ENCODE measurements at places on chromosomes 7 and 10.

DNA sequence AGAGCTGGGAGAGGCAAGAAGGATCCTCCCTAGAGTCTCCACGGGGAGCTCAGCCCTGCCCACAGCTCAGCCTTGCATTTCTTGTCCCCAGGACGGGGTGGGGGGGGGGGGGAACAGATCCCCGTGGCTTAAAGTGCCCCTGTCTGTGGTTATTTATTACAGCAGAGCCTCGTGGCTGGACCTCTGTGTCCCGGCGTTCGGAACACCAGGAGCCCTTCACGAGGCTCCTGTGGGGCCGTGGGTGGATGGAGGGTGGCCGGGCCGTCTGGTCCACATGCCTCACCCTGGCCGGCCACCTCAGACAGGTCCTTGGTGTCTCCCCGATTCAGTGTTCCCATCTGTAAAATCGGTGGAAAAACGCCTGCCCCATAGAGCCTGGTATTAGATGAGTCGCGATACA, 37.9 kb downstream of the FAM20C start:
- no peak overlapping the region for H3K4me3 ChIP-seq
- H3K27ac ChIP-seq = no peak overlapping the region
- no peaks in the 10 kb centered on the region for H3K36me3 ChIP-seq
- H3K27me3 ChIP-seq = no peaks in the 10 kb centered on the region

DNA sequence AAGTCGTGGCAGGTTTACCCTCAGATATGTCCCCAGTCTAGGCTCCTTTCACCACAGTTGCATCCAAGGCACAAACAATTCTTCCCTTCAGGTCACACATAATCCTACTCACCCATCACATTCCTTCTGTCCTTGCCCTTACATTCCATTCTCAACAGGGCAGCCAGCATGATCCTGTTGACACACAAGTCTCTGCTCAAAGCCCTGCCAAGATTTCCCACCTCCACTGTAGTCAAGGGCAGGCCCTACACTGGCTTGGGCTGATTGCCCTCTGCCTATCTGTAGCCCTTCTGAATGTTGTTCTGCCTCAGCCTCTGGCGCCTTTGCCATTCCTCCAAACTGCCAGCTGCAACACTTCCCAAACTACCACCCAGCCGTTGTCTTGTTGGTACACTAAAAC, 187.9 kb upstream of the AKR1E2 start:
- H3K4me1 ChIP-seq = no peaks in the 10 kb centered on the region
- no peak overlapping the region for H3K27ac ChIP-seq
- H3K36me3 ChIP-seq = no peaks in the 10 kb centered on the region
- H3K4me3 ChIP-seq = no peak overlapping the region
- H3K27me3 ChIP-seq = no peaks in the 10 kb centered on the region

DNA sequence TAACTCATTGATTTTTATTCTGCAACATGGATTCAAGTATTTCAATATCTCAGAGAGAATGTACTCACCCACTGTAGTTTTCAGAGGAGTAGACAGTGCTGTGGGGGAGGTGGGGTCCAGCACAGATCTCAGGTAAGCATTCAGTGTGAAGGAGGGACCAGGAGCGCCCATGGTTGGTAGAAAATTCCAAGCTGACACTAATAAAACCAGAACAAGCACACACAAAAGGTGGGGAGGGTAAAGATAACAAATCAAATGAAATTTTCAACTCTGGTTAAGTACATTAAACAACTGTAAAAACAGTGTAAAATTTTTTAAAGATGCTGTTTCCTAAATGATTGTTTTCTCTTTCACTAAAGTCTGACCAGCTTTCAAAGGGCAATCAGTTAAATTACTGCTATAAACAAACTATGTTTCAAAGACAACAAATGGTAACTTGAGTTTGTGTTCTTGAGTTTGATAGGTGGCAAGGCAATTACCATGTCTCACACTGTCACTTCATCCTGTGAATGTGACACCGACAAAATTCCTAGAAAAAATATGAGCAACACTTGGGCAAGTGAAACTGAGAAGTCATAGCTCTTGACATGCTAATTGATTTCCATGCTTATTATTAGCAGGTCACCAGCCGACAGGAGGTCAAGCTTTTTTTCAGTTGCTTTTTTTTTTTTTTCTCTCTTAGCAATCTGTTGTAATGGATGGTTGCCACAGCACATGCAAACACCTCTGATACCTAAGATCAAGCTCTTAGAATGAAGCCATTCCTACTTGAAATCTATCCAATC, 205.8 kb upstream of the SLC26A5 start:
- no peak overlapping the region for H3K27ac ChIP-seq
- no peaks in the 10 kb centered on the region for H3K4me1 ChIP-seq
- H3K27me3 ChIP-seq = no peaks in the 10 kb centered on the region
- no peak overlapping the region for H3K4me3 ChIP-seq

GRCh38 chr10:25285809-25286208, 111.0 kb downstream of the GPR158 start:
- no peaks in the 10 kb centered on the region for H3K27me3 ChIP-seq
- no peak overlapping the region for H3K27ac ChIP-seq
- H3K36me3 ChIP-seq = no peaks in the 10 kb centered on the region
- no peaks in the 10 kb centered on the region for H3K4me1 ChIP-seq

GRCh38 chr10:94235461-94235860, 127.3 kb downstream of the NOC3L start:
- no peak overlapping the region for H3K4me3 ChIP-seq
- H3K4me1 ChIP-seq = no peaks in the 10 kb centered on the region
- H3K36me3 ChIP-seq = no peaks in the 10 kb centered on the region
- no peaks in the 10 kb centered on the region for H3K27me3 ChIP-seq
- H3K27ac ChIP-seq = no peak overlapping the region

DNA sequence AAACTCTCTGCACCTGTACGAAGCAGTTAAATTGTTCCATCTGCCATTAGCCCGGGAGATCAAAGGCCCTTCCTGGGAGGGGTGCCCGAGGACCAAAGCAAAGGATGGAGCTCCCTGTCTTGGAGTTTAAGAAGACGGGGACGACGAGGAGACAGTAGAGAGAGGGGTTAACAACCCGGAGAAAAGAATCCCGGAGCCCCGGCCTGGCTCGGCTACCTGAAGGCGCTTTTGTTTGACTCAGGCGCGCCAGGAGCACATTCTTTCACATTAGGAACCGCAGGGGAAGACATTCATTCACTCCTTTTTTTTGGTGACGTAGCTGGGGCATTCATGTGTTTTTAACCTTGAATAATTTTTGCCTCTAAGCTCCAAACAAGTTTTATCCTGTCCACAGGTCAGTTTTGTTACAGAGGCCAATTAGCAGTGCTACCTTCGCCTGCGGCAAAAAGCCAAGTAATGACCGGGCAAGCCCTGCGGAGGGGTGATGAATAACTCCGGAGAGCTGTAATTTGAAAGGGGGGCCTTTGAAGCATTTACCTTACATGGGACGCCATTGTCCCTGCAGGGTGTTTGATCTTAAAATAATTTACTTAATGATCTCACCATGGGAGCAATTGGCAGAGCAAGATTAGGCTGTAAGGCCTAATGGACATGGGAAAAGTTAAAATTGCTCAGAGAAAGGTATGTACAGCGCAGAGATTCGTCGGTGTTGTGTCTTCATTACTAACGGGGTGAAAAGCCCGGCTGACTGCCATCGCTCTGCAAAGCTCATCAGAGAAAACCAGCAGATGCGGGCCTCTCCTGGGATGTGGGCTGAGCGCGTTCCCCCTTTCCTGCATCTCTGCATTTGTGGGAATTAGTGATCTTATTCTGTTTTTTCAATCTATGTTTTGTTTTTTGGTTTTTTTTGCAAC, 258.0 kb upstream of the SP4 start:
- no peaks in the 10 kb centered on the region for H3K27me3 ChIP-seq
- no peak for DNase-seq
- H3K4me1 ChIP-seq = peaks cover 2% of the 10 kb centered on the region
- no peaks in the 10 kb centered on the region for H3K36me3 ChIP-seq

DNA sequence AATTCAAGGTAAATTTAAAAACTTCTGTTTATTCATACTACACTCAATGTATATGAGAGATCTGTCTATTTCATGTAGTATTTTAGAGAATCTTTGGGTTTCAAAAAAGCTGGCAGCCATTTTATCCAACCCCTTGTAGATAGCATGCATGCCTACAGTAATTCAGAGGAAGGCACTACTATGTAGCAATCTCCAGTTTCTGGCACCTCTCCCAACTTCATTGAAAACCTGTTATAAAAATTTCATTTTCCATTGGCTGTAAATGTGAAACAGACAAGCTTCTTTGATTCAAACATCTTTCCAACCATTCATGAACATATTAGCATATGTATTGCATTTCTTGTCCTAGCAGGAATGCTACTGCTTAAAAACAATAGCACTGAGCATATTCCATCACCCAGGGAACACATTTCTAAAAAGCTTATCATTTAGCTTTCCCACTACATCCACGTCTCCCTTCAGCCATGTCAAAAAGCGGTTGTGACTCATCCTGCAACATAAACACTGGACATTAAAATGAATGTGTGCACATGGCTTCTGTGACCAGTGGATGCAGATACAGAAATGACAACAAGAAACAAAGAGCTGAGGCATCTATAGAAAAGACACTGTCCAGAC, 330.4 kb upstream of the AOAH start:
- H3K4me1 ChIP-seq = no peaks in the 10 kb centered on the region
- peaks cover 4% of the 10 kb centered on the region for H3K36me3 ChIP-seq
- H3K27ac ChIP-seq = no peak overlapping the region
- H3K27me3 ChIP-seq = no peaks in the 10 kb centered on the region
- H3K4me3 ChIP-seq = no peak overlapping the region

- DNase-seq = no peak
- H3K27me3 ChIP-seq = no peaks in the 10 kb centered on the region
- no peaks in the 10 kb centered on the region for H3K4me1 ChIP-seq
- H3K27ac ChIP-seq = no peak overlapping the region
- no peak overlapping the region for H3K4me3 ChIP-seq
Measured at GRCh38 chr10:120514959-120515358, 57.9 kb downstream of the PLPP4 start.

DNA sequence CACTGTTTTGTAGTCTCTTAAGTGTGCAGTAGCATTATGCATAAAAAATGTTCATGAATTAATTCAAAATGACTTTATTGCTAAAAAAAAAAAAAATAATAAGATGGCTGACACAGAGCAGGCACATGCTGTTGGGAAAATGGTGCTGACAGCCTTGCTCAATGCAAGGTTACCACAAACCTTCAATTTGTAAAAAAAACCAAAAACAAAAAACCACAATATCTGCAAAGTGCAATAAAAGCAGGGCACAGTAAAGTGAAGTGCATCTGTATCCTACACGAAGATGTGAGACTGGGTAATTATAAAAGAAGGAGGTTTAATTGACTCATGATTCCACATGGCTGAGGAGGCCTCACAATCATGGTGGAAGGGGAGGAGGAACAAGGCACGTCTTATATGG, 185.8 kb downstream of the USP6NL start:
- no peaks in the 10 kb centered on the region for H3K4me1 ChIP-seq
- H3K27ac ChIP-seq = no peak overlapping the region
- H3K4me3 ChIP-seq = no peak overlapping the region

- DNase-seq = no peak
- no peak overlapping the region for H3K4me3 ChIP-seq
- no peaks in the 10 kb centered on the region for H3K36me3 ChIP-seq
- no peaks in the 10 kb centered on the region for H3K27me3 ChIP-seq
Measured at GRCh38 chr7:50771120-50772002, 11.3 kb downstream of the GRB10 start.

GRCh38 chr7:117780832-117781231, 92.4 kb downstream of the CTTNBP2 start:
- no peak overlapping the region for H3K27ac ChIP-seq
- DNase-seq = no peak
- H3K27me3 ChIP-seq = no peaks in the 10 kb centered on the region
- H3K4me3 ChIP-seq = no peak overlapping the region
- no peaks in the 10 kb centered on the region for H3K4me1 ChIP-seq

DNA sequence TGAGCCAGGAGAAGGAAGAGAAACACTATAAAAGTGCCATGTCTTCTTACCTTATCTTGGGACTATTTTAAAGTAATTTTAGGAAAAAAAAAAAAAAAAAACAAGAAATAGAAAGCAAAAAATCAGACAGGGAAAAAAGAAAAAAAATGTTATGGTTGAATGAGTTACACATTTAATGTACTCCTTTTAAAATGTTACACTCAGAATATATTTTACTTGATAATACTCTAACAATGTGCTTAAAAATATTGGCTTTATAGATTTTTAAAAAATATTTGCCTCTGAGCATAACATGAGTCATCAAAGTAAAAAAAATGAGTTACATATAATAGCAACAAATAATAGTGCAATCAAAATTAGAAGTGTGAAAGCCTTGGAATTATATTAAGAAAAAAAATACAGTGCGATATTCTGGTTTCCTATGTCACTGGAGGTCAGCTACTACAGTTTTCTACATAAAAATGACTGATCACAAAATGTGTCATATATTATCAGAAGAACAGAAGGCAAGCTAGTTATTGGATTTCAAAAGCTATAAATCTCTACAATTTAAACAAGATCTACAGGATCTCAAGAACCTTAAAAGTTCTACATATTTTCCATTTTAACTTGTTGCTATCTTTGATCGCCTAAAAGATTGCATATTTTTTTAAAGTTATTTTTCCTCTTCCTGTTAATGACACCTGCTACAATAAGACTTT, 231.1 kb upstream of the CCDC6 start:
- DNase-seq = no peak
- no peak overlapping the region for H3K4me3 ChIP-seq
- H3K4me1 ChIP-seq = no peaks in the 10 kb centered on the region

DNA sequence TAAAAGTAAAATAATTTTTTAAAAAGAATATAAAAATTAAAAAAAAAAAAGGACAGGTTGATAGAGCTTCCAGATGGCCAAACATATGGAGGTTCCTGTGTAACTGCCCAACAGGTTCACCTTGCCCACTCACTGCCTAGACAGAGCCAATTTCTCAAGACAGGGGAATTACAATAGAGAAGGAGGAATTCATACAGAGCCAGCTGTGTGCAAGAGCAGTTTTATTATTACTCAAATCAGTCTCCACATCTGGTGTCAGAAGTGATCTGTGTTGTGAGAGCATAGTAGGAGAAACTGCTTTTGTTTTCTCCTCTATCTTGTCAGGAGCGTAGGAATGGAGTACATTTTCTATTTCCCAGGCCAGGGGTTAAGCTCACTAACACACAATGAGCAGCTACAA, 31.0 kb downstream of the C7orf33 start:
- no peak for DNase-seq
- no peak overlapping the region for H3K4me3 ChIP-seq
- H3K27me3 ChIP-seq = no peaks in the 10 kb centered on the region
- no peaks in the 10 kb centered on the region for H3K4me1 ChIP-seq
- H3K36me3 ChIP-seq = no peaks in the 10 kb centered on the region
- no peak overlapping the region for H3K27ac ChIP-seq

DNA sequence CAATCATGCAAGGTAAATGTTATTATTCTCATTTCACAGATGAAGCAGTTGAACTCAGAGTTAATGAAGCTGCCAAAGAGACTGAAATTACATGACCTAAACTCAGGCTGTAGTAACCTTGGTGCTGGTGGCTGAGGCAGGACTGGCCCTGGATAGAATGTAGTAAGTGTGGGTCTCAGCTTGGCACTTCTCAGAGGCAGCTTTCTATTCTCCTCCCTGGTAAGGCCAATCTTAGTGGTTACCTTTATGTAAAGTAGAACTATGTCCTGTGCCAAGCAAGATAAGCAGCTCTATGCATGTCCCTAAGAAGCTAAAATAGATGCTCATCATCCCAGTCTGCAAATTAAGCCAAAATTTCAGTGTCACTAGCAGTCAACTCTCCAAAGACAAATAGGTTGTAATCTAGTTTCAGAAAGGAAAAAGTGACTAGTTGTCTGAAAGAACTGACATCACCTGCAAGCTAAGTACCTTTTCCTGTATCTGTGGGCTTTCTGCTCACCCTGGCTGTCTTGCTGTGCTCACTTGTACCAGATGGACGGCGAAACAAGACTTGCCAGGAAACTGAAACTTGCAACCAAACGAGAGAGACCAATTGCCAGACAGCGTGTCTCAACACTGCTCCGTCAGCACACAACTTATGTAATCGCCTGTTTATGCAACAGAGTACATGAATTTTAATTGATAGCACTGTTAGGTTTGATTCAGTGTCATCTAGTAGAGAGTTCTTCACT, 43.7 kb downstream of the CH25H start:
- no peak overlapping the region for H3K27ac ChIP-seq
- no peaks in the 10 kb centered on the region for H3K27me3 ChIP-seq
- H3K4me1 ChIP-seq = peaks cover 4% of the 10 kb centered on the region
- peak overlapping the region; percentile 33 for H3K4me3 ChIP-seq
- peak; percentile 12 for DNase-seq

All from effector memory CD4-positive, alpha-beta T cell (primary cell).